ENCODE measurements at places on chromosomes 3 and 15.

DNA sequence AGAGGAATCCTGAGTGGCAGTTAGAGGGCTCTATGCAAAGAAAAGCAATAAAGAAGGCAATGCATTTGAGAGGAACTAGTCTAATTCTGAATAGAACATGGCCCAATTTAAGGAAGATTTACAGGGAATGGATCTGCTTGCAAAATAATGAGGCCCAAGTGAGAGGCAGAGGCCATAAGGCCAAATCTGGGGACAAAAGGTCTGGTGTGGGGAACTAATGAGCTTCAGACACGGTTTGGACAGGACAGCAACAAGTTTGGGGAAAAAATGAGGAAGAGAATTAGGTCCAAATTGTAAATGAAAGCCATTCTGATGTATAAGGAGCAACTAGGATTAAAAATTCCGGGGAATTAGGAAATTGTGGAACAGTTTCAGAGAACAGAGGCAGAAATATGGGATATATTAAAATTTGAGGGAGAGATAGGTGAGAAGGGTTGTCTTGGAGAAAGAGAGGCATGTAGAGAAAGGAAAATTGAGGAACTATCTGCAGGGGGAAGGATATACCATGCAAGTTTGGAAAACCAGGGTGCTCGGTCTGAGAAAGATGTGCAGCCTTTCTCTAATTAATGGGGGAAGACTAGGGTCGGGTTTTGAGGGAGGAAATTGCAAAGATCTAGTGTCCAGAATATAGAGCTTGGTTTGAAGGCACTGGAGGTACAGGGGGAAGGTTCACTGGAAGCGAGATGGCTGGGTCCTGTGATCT is 73.8 kb downstream of the RBPMS2 start:
- no peak for DNase-seq

DNA sequence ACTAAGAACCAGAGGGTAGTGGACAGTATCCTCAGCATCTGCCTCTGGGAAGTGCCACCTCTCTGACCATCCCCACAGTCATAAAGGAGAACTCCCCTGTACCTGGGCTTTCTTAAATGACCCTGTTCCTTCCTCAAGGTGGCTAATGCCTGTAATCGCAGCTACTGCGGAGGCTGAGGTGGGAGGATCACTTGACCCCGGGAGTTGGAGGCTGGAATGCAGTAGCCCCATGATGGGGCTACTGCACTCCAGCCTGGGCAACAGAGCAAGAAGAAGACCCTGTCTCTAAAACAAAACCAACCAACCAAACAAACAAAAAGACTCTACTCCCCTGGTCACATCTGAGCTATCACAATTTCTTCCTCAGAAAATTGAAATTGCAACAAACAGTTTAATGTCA is 848 bp upstream of the BUB1B start:
- DNase-seq, result no peak

DNA sequence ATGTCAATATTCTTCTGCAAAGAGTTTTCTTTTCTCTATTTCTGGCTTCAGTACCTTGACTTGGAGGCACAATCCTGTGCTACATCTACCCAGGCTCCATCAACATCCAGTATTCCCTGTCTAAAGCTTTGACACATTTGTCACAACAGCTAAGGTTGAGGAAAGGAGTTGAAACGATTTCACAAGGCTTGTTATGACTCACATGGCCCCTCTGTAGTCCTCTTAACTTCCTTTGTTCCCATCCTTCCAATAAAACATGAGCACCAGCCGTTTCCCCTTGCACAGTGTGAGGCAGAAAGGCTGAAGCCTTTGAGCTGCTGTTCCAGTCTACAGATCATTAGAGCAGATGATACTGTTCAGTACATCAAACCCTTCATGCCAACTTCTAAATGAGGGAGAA is 163.0 kb upstream of the TMCO5A start:
- no peak for DNase-seq

- DNase-seq, result no peak
Observed at GRCh38 chr3:61893840-61894566, 332.6 kb downstream of the PTPRG start.

DNA sequence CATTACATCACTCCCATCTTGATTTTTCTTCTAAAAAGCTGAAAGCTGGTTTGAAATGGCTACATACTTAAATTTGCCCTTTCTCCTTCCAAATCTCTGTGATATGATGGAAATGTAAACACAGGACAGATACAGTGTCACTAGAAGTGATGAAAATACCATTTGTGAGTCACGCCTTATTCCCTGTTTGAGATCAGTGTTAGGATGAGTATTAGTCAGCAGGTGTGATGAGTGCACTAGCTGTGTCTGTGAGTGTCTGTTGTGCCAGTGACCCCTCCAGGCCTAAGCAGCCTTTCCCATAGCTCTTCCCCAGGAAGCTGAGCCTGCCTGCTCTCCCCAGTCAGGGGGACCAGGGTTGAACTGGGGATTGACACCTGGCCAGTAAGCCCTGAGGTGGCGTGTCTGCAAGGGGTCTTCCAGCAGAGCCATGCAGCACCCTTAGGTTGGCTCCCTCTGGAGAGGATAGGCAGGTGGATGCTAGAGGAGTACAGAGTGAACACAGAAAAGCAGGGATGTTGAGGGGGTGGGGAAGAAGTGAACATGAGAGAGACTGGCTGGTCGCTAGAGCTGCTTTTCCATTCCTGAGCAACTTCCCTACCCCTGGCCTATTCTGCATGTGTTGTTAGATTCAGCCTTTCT is 92.0 kb downstream of the PDE8A start:
- DNase-seq, result no peak

DNA sequence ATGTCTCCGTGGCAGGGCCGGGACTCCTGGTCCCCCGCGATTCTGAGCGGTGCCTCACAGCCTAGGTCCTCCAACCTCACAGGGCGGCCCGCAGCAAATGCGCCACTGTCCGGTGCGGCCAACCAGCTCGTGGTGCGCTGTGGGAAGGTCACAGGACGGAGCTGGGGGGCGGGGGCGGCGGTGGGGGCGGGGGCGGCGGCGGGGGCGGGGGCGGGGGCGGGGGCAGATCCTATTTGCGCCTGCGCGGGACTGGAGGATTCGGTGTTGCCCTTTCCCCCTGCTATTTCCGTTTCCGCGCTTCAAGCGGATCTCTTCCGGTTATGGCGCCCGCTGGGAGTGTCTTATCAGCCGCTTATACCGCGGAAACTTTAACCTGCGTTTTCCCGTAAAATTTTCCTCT is 106.7 kb upstream of the SNRPN start:
- no peak for DNase-seq

GRCh38 chr15:101669744-101670143 is 17.6 kb upstream of the TM2D3 start:
- no peak for DNase-seq

GRCh38 chr3:16178628-16178988 is 4.1 kb downstream of the GALNT15 start:
- DNase-seq, result no peak

DNA sequence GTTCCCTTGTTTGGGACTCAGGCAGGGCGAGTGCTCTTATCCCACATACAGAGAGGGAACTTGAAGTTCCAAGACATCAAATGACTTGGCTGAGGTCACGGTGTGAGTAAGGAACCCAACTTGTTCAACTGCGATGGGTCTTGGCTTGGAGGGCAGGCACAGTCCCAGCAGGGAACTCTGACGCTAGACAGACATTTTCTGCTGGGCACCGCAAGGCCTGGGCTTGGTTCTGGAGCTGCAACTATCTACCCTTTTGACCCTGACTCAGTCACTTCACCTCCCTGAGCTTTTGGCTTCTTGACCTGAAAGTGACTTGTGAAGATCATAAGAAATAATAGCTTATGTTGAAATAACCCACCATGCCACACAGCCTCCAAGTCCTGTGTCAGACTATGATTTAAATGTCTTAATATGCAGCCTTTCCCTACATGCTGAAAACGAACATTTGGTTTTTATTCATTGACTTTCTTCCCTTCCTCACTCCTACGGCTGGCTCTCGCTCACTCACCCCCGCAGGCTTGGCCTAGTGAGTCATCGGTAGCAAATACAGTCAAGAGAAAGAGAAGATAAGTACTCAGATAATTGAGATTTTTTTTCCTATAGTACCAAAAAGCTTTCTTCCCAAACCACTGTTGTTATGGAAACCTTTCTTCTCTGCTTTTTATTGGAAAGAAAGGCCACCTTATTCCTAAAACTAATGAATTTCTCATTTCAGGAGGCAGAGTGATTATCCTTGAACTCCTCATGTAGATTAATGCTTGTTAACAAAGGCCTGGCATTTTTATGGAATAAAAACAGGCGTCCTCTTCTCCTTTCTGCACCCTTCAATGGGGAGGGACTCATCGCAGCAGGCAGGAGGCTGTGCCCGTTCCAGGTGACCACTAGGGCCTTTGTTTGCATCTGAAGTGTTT is 178.4 kb downstream of the ATP10A start:
- DNase-seq, result no peak

DNA sequence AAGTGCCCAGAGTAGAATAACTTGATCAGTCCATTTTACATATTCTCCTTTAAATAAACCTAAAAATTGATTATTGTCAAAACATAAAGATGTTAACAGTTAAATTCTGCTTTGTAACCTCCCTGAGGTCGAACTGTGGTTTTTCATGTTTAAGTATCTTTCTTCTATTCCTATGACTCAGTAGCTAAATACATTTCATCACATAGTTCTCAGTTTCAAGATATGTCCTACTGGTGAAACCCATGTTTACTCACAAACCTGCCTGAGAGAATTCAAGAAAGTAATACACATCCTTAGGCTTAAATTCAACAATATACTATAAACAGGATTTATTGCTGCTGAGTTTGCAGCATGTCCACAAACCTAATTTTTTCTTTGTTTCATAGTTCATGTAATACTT is 692.9 kb downstream of the ZPLD1 start:
- no peak for DNase-seq

- no peak for DNase-seq
Observed at GRCh38 chr15:101394056-101394630, 95.4 kb downstream of the PCSK6 start.

DNA sequence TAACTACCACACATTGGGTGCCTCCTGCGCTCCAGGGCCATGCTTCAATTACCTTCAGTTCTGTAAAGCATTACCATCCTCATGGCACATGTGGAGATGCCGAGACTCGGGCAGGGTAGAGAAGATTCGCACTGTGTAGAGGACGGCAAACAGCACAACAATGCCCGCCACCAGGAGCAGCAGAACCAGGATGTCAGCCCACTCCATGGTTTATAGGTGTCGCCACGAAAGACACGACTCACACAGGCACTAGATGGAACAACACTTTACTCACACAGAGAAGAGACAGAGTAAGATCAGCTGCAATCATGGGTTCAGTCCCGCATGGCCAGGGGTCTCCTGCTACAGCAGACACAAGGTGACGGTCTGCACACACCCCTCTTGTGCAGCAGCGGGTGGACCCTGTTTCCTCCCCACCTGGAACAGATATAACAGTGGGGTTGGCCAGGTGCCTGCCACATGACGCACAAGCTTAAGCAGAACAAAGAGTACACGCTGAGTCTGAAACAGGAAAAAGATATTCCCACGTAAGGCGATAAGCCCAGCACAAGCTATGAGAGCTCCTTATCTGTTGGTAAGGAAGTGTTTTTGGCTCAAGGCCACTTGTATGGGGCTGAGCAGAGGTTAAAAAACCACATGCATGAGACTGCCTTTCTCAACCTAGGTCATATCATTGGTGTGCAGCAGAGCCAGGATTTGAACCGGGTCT is 2.5 kb upstream of the TBC1D21 start:
- DNase-seq, result no peak

GRCh38 chr3:97177242-97177641 is 362.8 kb downstream of the EPHA6 start:
- DNase-seq, result no peak

- DNase-seq, result no peak
Observed at GRCh38 chr3:108180194-108180593, 42.0 kb downstream of the IFT57 start.

GRCh38 chr3:159978353-159978752 is 10.3 kb upstream of the IL12A start:
- DNase-seq, result no peak

DNA sequence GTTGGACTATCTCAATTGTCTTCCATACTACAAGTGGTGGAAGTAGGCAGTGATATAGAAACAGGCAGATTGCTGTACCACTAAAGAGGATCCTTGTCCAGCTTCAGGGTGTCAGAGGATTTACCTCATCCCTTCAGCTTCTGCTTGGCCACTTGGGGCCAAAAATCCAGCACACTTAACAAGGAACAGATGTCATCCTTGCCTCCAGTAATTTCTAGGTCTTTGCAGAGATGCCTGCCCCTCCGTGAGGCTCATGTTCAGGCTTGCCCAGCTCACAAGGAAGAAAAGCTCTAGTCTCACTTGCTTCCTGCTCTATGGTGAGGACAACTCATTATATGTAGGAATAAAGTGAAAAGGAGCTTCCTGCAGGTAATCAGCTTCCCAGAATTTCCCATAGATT is 510.3 kb downstream of the EPHA3 start:
- no peak for DNase-seq

GRCh38 chr15:72312605-72313447 is 7.1 kb downstream of the CELF6 start:
- DNase-seq, result peak; percentile 36

GRCh38 chr3:111047812-111048435 is 23.7 kb upstream of the NECTIN3 start:
- DNase-seq, result no peak

GRCh38 chr15:35547775-35548364 is 1.9 kb upstream of the DPH6 start:
- DNase-seq, result no peak

GRCh38 chr15:92981333-92981732 is 81.2 kb downstream of the CHD2 start:
- DNase-seq, result no peak

DNA sequence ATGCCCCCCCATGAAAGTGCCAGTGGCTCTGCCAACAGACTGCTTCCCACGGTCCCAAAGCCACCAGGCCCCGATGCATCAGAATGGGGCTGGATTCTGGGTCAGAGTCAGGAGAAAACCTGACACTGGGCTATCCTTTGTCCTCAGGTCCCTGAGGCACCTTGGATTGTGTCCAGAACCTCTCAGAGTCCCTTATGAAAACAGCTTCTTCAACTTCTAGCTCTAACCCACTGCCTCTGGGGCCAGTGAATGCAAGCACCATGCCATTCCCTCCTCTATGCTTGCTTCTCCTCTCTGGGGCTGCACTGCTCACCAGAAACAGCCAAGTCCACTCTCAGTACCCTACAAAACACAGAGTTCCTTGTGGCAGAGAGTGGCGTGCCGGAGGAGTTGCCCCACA is 9.9 kb downstream of the CRABP1 start:
- DNase-seq, result no peak

DNA sequence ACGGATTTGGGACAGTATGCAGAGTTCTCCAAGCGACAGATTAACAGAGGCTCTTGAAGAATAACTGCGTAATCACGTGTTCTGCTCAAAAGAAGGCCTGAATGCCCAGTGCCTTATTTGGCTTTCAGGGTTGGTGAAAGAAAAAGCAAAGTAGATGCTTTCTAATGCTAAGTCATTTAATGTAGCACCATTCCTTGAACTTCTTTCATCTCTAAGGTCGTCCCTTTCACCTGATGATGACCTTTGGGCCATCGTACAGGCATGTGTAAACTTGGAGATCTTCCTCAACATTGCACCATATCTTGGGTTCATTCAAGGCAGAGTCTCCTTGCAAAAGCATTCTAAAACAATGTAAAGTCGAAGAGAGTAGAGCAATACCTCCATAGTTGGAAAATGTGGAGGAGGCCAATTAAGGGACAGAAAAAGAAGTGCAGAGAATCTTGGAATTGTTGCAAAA is 48.9 kb downstream of the TMEM44 start:
- no peak for DNase-seq
